Osteocyte (in vitro differentiated cells): ENCODE measurements at places on chromosomes 1 and 21. TPM values are rescaled to one million over a fixed set of nuclear protein-coding genes. Genes with fewer than 3 reads are reported as not detected.

ZMYND12 gene
- 0.31 and 0.40 TPM in 2 replicates for total RNA-seq

RPAP2 gene
- total RNA-seq, result 29.0 and 32.6 TPM in 2 replicates

FCRL6 gene
- not detected in 2 replicates for total RNA-seq

UTS2 gene
- not detected in 2 replicates for total RNA-seq
